ENCODE measurements at places on chromosomes 6 and 20. TPM values are rescaled to one million over a fixed set of nuclear protein-coding genes. Genes with fewer than 3 reads are reported as not detected.

DNA sequence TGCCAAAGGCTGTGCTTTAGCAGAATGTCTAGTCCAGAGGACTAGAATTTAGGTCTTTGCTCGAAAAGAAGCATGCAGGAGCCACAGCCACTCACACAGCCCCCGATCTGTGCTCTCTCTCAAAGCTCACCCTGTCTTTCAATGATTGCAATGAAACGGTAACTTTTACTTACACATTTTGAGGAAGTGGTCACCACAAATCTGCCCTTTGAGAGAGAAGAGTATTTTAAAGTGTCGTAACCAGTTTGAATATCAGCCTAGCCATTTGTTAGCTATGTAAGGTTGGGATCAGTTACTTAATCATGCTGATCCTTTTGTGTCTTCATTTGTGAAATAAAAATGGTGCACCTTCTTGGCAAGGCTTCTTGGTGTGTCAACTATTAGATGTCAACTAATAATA lies 209.0 kb downstream of the TFAP2A start:
- DNase-seq, result no peak

- DNase-seq, result no peak
Observed at GRCh38 chr6:154080461-154081189, 41.6 kb downstream of the OPRM1 start.

Gene PRPH2
- total RNA-seq, result not detected

GRCh38 chr6:2008383-2008976 lies 236.9 kb downstream of the GMDS start:
- DNase-seq, result no peak

Gene REM1
- not detected for total RNA-seq

Gene UCKL1
- total RNA-seq, result 32.2 TPM

- no peak for DNase-seq
Observed at GRCh38 chr6:72740135-72740534, 118.3 kb downstream of the KCNQ5 start.

GRCh38 chr20:62776692-62777527 lies 19.4 kb upstream of the MRGBP start:
- peak; percentile 80 for DNase-seq

GRCh38 chr20:37627060-37627766 lies 66.6 kb upstream of the CTNNBL1 start:
- DNase-seq, result peak; percentile 66

Gene PAK5
- total RNA-seq, result not detected

DNA sequence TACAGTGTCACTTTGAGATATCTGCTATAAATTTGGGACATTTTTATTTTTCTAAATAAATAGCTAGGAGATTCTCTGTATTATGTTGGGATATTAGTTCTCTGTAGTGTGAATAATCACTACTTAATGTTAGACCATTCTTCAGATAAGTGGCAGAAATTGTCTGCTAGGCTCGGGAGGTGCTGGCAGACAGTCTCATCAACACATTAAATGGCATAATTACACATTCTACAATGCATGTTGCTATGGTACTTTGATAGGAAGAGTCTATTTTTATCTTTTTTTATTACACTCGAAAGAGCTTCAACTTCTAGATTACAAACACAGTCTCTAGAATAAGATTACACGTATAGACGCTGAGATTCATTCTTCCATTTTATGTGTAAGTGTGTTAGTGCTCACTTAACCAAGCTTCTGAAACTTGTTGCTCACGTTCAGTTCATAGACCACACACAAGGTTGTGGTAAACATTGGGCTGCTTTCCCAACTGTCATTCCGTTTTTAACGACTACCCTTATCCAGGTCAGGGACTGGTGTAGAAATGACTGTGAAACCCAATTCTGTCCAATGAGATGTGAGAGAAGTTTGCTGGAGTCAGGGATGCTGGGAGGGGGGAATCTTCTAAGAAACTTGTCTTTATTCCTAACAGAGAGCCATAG lies 78.6 kb downstream of the TPBG start:
- DNase-seq, result no peak

DNA sequence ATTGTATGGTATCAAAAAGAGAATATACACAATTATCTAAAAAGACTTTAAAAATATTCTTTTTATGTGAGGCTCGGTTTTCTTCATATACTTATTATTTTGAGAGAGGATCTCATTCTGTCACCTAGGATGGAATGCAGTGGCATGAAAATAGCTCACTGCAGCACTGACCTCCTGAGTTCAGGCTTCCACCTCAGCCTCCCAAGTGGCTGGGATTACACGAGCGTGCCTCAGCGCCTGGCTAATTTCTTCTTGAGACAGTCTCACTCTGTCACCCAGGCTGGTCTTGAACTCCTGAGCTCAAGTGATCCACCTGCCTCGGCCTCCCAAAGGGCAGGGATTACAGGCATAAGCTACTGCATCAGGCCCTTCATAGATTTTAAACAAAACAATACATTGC lies 10.7 kb downstream of the DEK start:
- DNase-seq, result no peak

- DNase-seq, result no peak
Observed at GRCh38 chr6:67916399-67916798, 718.7 kb upstream of the ADGRB3 start.

GRCh38 chr20:11585752-11586352 lies 331.8 kb upstream of the BTBD3 start:
- DNase-seq, result no peak

DNA sequence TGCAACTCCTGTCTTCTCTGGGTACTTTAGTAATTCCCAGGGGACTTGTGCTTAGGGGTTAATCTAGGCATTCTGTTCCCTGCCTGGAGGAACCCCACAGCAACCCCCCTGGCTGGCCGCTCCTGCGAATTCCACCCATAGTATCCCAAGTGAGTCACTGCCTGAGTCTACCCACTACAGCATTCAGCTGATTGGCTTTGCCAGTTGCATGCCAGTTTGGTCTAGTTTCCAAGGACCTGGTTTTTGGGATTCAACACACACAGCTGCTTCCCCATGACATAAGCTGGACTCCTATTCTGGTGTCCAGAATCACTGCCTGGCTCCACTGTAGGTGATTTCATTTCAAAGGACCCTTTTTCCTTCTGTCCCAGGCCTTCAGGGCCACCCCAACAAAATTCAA lies 40.3 kb downstream of the PLCG1 start:
- DNase-seq, result no peak

- DNase-seq, result no peak
Observed at GRCh38 chr6:82353848-82354247, 9.8 kb upstream of the TPBG start.

DNA sequence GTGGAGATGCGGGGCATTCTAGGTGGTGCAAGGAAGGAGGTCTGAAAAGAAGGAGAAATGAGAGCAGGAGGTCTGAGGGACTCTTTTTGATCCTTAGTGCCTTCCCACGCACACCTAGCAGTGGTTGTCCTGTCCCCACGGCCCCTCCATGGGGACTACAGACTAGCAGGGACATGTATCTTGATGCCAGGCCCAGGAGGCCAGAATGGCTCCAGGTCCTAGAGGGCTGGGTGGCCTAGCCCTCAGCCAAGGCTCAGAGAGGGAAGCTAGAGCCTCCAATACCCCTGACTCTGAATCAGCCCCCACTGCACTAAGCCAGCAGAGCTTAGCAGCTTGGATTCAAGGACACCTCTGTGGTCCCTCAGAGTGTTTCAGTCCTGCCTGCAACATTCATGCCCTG lies 16.7 kb upstream of the BLCAP start:
- DNase-seq, result no peak

Gene WFDC10B
- total RNA-seq, result not detected

Gene CNKSR3
- total RNA-seq, result 0.34 TPM

GRCh38 chr6:73308712-73309534 lies 45.2 kb downstream of the DPPA5 start:
- DNase-seq, result no peak

DNA sequence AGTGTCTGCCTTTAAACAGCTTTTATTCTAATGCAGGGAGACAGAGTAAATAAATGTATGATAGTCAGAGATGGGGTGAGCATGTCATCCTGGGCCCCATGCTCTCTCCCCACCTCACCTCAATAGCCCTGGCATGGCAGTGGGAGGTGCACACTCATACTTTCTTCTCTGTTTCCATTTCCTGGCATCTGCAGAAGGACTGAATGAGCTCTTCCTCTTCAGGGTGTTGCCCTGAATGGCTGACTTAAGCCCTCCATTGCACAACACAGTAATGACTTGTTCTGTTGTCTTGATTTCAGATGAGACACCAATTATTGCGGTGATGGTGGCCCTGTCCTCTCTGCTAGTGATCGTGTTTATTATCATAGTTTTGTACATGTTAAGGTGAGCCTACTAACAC lies 57.0 kb upstream of the GNRH2 start:
- DNase-seq, result peak; percentile 86

Gene CTAGE9
- 0.21 TPM for total RNA-seq

- DNase-seq, result no peak
Observed at GRCh38 chr20:57647006-57647932, 27.0 kb upstream of the ZBP1 start.

- DNase-seq, result no peak
Observed at GRCh38 chr20:64160118-64160517, 4.1 kb upstream of the MYT1 start.

Gene NR2E1
- not detected for total RNA-seq

Gene SHLD1
- total RNA-seq, result 10.5 TPM

Gene HSPA12B
- total RNA-seq, result not detected

- DNase-seq, result no peak
Observed at GRCh38 chr6:160035241-160035640, 66.4 kb downstream of the IGF2R start.

Gene PRSS16
- total RNA-seq, result 1.5 TPM

DNA sequence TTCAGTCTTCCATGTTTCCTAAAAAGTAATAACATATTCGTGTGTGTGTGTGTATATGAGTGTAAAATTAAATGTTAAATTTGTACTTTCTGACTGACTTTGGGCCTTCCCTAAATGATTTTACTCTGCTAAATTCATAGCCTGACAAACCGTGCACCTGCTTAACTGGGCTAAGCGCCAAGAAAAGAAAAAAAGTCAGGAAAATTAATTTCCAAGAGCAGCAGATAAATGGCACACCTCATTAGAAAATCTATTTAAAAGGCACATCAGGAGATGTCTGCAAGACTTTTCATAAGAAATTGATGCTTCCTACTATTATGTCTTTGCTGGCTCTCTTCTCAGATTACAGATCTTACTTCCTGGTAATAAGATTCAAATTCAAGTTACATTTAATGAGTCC lies 72.4 kb downstream of the TRDN start:
- DNase-seq, result no peak

Gene HCK
- not detected for total RNA-seq

GRCh38 chr20:32040142-32040953 lies 11.7 kb upstream of the HCK start:
- DNase-seq, result no peak

Gene BAG2
- 8.8 TPM for total RNA-seq

DNA sequence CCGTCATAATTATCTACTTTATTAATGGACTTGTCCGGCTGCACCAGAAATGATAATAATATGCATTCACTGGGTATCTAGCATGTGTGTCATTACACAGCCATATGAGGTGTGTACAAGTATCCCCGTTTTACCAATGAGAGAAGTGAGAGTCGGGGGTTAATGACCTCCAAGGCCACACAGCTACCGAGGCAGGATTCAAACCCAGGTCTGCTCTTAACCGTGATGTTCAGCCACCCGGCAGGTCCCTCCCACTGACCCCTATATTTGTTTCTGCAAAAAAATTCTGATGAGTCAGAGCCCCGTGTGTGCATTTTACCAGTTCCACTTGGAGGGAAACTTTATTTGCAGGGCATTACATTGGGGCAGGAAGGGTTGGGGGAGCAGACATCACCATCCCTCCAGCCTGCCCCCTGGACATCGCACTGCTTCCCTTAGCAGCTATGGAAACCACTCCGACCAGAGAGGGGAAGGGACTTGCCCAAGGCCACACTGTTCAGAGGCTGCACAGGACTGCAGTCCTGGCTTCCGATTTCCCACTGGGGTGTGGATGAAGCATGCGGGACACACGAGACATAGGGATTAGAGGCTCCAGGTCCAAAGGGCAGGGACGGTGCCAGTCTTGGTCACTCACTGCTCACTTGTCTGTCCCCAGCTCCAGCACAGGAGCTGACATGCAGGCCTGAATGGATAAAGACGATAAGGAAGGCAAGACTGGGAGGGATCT lies 10.1 kb upstream of the SRC start:
- DNase-seq, result no peak

GRCh38 chr20:45098103-45098773 lies 2.7 kb downstream of the KCNS1 start:
- peak; percentile 67 for DNase-seq

DNA sequence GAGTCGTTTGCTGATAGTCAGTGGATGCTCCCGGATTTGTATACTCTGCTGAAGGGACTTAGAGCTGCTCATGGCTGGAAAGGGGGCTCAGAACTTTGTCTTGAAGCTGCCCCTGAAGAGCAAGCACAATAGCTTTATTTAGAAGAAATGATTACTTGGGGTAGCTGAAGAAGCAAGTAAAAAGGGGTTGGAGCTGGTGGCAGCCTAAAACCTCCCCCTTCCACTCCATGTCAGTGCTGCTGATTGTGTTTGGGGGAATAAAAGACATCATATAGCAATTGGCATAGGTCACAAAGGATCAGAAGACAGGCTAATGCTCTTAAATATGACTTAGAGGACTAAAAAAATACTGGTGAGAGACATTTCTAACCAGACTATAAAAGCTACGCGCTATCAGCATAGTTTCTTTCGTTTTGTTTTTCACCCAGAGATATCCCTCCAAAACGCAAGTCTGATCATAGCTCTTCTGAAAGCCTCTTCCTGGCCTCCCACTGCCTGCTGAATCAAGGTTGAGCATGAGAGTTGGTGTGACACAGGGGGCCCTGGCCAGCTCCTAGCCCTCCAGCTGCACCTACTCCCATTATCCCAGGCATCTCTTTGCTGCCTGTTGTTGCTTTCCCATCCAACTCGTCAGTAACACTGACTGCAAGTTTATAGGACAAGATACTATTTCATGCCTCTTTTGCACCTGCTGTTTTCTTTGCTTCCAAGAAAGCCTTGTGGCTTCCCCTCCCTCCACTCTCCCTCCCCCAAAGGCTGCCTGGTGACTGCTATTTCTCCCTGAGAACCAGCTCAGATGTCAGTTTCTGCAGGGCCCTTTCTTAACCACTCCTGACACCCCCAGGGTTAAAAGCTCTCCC lies 33.9 kb upstream of the SGK1 start:
- DNase-seq, result peak; percentile 16

Gene CFB
- total RNA-seq, result 0.96 TPM

Gene HDDC2
- total RNA-seq, result 120 TPM

- DNase-seq, result no peak
Observed at GRCh38 chr20:19557291-19557690, 200.8 kb upstream of the RIN2 start.

DNA sequence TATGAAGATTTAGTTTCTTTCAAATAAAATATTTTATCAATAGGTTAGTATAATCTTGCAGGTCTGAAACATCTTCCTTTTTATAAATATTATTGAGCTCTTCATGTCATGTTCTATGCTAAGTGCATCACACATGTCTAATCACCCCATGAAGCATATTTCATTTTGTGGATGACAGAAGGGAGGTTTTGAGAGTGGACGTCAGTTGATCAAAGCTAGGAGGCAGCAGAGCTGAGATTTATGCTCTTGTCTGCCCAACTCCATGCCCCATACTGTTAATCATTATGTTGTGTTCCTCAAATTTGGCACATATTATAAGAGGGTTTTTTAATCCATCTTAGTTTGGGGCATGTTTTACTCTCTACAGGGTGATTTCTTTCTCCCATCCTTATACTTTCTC lies 22.7 kb downstream of the DSE start:
- no peak for DNase-seq

- DNase-seq, result no peak
Observed at GRCh38 chr20:1038205-1038604, 36.1 kb upstream of the RSPO4 start.

GRCh38 chr20:40192529-40192928 lies 496.5 kb downstream of the MAFB start:
- DNase-seq, result no peak

Gene HMGCLL1
- not detected for total RNA-seq

Gene DNMT3B
- total RNA-seq, result 1.6 TPM

Gene CDH4
- total RNA-seq, result not detected

Gene EYA2
- total RNA-seq, result not detected

Data from activated CD4-positive, alpha-beta T cell treated with anti-CD3 and anti-CD28 coated beads for 36 hours (primary cell).